ENCODE measurements at places on chromosomes 7 and 10.

DNA sequence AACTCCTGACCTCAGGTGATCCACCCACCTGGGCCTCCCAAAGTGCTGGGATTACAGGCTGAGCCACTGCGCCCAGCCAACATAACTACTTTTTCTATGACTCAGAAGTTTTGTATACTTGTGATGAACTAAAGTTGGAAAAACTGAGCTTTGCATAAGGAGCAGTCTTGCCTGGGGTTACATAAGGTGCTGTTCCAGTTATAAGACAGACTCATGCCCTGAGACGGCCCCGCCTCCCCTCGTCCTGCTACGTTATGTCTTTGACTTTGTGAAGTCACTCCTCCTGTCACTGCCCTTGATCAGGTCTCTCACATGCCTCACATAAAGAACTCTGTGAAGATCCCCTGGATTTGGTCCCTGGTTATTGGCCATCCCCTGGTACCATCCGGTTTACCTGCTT is 40.4 kb upstream of the OPN4 start:
- no peak for DNase-seq

DNA sequence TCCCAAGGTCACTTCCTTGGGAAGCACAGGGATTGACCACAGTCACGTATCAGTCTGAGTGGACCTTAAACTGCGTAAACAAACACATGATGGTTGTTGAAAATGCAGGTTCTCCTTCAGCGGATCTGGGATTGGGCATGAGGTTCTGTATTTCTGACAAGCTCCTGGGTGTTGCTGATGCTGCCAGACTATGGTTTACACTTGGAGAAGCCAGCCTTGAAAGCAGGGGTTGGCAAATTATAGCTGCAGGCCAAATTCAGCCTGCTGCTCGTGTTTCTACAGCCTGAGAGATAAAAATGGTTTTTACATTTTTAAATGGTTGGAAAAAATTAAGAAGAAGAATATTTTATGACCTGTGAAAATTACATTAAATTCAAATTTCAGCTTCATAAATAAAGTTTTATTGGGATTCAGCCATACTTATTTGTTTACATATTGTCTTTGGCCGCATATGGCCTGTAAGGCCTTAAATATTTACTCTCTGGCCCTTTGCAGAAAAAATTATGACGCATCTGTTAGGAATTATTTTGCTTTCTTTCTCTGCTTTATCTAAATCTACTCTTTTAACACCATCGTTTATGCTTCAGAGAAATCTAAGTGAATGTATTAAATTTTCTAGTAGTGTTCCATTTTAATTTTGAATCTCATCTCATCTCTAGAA is 109.6 kb downstream of the SH2D4B start:
- DNase-seq = no peak

- no peak for DNase-seq
Observed at GRCh38 chr10:35635576-35635975, 6.5 kb downstream of the FZD8 start.

DNA sequence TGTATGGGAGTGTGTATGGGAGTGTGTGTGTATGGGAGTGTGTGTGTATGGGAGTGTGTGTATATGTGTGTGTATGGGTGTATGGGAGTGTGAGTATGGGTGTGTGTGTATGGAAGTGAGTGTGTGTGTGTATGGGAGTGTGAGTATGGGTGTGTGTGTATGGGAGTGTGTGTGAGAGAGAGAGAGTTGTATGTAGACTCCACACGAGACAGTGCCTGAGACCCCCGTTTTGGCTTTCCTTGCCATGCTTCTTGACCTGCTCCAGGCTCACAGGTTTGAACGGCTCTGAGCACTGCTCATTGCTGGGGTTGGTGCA is 49.7 kb downstream of the COL17A1 start:
- no peak for DNase-seq

DNA sequence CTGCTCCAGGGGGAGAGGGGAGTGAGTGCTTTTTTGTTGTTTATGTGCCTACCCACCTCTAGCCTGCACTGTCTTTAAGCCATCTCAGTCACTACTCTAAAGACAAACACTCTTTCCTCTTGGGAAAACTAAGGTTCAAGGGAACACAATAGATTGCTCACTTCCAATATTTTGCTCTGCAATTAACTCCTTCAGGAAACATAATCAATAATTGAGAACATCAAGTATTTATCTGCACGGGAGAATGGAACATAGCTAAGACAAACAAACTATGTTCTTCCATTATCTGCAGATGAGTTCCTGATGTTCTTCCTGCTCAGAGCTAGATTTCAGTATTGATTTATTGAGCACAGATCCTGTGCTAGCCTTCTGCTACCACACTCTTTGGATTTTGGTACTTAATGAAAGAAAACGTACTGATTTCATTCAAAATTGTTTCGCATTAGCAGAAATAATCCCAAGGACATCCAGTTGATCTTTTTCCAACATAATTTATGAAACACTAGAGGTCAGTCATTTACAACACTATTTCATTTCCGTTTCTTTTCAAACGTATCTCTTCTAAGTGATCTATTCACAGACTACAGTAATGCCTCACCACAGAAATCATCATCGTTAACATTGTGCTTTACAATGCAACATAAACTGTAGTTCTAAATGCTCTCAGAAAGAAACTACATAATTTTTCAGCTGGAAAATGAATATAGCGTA is 8.3 kb downstream of the NEBL start:
- no peak for DNase-seq

DNA sequence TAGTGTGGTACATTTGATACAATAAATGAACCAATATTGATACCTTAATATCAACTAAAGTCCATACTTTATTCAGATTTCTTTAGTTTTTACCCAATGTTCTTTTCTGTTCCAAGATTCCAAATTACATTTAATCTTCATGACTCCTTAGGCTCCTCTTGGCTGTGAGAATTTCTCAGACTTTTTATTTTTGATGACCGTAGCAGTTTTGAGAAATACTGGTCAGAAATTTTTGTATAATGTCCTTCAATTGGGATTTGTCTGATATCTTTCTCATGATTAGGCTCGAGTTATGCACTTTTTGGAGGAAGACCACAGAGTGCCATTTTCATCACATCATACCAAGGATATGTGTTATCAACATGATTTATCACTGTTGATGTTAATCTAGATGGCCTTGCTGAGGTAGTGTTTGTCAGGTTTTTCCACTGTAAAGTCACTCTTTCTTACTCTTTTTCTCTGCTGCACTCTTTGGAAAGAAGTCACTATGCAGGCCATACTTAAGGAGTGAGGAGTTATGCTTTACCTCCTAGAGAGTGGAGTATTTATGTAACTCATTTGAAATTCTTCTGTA is 12.9 kb upstream of the ENTPD1 start:
- no peak for DNase-seq

DNA sequence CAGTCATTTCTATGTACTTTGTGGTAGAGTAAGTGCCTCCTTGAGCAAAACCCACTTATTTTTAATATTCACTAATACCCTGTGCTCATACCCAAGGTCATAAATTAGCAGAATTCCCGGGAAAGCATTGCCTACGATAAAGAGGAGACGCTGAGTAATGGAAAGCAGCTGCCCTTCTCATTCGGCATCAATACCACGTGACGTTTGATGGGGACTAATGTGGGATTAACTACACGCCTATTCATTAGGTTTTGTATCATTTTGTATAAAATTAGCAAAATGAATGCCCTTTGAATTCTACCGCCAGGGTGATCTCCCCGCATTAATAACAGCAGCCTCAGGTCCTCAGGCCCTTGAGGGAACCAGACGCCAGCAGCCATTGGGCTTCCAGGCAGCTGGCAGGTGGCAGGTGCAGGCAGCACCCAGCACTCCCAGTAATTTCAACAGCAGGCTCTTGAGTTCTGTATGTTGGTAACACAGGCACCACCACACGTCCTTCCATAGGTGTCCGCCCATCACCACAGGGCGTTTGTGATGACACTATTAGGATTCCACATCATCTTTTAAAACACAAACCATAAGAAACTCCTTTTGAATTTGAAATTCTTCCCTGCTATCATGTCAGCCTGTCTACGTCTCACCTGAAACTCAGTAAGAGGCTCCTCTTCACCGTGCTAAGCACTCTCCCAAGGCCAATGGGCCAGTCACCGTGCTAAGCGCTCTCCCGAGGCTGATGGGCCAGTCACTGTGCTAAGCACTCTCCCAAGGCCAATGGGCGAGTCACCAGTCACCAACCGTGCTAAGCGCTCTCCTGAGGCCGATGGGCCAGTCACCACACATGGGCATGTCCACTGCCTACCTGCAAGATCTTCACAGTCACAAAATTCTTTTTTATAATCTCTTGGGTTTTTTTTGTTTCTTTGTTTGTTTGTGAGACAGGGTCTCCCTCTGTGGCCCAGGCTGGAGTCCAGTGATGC is 509.4 kb downstream of the PTPRN2 start:
- no peak for DNase-seq

DNA sequence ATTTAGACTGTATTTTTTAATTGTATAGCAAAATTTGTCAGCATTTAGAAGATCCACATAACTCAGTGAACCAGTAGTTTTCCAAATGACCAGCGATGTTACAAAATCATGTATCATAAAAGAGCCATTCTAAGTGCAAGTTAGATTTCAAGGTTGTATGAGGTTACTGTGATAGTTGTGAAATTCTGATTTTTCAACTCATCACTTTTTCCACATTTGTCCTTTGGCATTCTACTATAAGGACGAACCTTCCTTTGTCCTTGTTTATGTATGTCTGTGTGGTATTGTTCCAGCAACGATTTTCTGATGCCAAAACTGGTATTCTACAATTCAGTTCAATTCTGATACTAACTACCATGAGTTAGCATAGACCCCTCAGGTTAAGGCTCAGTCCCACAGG is 64.2 kb downstream of the TAX1BP1 start:
- DNase-seq = no peak

GRCh38 chr7:136034132-136034531 is 57.0 kb upstream of the MTPN start:
- no peak for DNase-seq

GRCh38 chr10:1516492-1517165 is 220.7 kb downstream of the ADARB2 start:
- DNase-seq = no peak

DNA sequence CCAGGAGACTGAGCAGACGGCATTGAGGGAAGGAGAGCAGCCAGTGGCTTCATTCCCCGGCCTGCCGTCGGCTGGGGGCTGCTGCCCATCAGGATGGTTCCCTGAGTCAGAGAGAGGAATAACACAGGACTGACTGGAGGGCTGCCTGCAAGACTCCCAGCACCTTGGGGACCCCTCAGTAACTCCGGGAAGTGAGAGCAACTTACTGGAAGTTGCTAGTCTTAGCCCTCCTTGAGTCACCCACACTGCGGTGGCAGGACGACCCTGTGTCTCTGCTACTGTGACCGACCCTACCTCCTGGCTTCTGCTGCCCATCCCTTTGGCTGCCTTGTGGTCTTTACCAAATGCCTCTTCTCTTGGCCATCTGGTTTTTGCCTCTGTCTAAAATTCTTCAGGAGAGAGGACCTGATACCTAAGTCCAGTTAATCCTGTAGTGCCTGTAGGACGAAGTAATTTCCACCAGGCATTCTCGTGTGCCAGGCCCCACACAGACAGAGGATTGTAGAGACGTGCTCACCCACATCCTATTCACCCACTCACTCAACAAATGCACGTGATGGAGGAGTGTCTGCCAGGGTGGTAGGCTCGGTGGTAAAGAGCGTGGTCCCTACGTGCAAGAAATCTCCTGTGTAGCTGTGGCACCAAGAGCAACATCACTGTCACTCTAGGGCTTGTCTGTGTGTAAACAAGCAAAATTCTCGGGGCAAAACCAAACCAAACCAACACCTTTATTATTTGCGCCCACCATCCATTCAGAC is 156.5 kb downstream of the PRKCQ start:
- no peak for DNase-seq

DNA sequence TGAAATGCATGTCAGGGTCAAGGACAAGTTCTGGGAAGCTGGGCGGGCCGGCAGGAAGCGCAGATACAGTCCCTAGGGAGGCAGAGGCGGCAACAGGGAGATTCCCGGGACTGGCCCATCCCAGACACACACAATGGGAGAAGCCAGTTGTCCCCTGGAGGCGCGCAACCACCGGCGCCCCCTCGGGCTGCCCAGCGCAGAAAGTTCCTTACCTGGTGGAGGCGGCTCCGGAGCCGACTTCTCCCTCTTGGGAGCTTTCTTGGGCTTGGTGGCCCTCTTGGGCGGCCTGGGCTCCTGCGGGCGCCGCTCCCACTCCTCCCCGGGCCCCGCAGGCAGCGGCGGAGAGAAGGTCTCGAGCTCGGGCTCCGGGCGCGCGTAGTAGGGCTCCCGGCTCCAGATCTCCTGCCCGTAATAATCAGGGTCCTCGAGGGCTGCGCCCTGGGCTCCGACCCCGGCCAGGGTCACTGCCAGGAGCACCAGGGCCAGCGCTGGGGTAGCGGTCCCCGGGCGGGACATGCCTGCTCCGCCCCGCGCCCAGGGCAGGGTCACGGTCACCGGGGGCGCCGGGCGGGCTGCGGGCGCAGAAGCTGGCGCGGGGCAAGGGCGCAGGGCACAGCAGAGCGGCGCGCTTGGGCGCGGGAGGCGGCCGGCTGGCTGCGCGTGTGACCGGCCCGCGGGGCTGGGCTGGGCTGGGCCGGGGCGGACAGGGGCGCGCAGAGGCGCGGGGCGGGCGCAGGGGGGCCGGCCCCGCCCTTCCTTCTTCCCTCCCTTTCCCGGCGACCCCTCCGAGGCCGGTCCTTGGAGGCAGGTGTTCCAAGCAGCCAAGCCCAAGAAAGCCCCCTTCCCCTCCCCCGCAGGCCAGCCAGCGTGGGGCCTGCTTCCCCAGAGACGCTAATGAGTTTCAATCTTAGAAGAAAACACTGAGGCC is at the start of gene CPXM2:
TSS of gene CPXM2 (minus strand) at position 664 of the 928 bp plus-strand sequence. CDS start at position 516, 148 bp downstream.
- no peak for DNase-seq

- DNase-seq = no peak
Observed at GRCh38 chr7:141550386-141551093, 670 bp upstream of the AGK start.

DNA sequence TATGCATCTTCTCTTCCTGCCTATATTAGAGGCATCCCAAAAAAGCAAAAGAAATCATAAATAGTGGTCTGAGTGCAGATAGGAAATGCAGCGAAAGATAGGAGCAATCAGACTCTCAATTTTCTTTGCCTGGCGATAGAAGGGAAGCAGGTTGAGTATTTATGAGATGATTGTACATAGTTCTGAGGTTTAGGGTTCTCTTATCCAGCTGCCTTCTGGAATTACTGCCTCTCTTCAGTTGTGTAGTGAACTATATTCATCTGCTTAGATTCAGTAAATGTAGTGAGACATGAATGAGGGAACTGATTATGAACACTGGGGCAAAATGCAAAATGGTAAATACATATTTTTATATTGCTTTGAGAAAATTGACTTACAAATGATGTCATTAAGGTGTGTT is 93.0 kb upstream of the CYP26C1 start:
- no peak for DNase-seq

DNA sequence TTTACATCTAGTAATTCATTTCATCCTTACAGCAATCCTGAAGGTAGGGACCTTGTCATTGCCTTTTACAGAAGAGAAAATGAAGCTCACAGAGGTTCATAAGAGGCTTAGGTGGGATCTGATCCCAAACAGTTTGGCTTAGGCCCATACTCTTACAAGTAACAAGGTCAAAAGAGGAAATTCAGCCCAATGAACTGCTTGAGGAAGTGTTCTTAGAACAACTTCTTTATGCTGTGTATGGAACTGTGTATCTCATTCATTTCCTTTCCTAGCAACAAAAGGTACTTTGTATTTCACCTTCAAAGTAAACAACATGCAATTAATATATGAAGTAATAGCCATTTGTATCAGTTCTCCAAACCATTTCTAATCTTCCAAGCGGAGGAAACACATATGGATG is 79.3 kb downstream of the AVL9 start:
- DNase-seq = no peak
